ENCODE measurements at places on chromosomes 5 and 9.

GRCh38 chr5:12896086-12896485, 991.8 kb upstream of the CTNND2 start:
- no peak for DNase-seq
- H3K27me3 ChIP-seq, result no peaks in the 10 kb centered on the region
- no peaks in the 10 kb centered on the region for H3K4me1 ChIP-seq
- H3K36me3 ChIP-seq, result no peaks in the 10 kb centered on the region

- H3K36me3 ChIP-seq, result no peaks in the 10 kb centered on the region
- DNase-seq, result no peak
- no peak overlapping the region for H3K27ac ChIP-seq
Measured at GRCh38 chr9:81631218-81631745, 58.1 kb downstream of the TLE1 start.

GRCh38 chr5:132493241-132493640, 2.7 kb upstream of the IRF1 start:
- no peaks in the 10 kb centered on the region for H3K27me3 ChIP-seq
- no peaks in the 10 kb centered on the region for H3K36me3 ChIP-seq
- H3K4me1 ChIP-seq, result peaks cover 40% of the 10 kb centered on the region

- no peak overlapping the region for H3K27ac ChIP-seq
- no peaks in the 10 kb centered on the region for H3K4me1 ChIP-seq
- no peaks in the 10 kb centered on the region for H3K36me3 ChIP-seq
- H3K4me3 ChIP-seq, result no peak overlapping the region
- DNase-seq, result no peak
- H3K27me3 ChIP-seq, result no peaks in the 10 kb centered on the region
Measured at GRCh38 chr5:100546001-100546400, 10.8 kb downstream of the FAM174A start.

GRCh38 chr5:94575196-94575595, 43.2 kb downstream of the KIAA0825 start:
- H3K27me3 ChIP-seq, result no peaks in the 10 kb centered on the region
- no peaks in the 10 kb centered on the region for H3K4me1 ChIP-seq
- DNase-seq, result no peak
- no peak overlapping the region for H3K4me3 ChIP-seq
- no peak overlapping the region for H3K27ac ChIP-seq

- no peak for DNase-seq
- H3K4me3 ChIP-seq, result no peak overlapping the region
- H3K4me1 ChIP-seq, result no peaks in the 10 kb centered on the region
- no peaks in the 10 kb centered on the region for H3K27me3 ChIP-seq
Measured at GRCh38 chr5:112205846-112206245, 213.2 kb downstream of the EPB41L4A start.

- H3K4me1 ChIP-seq, result no peaks in the 10 kb centered on the region
- H3K27ac ChIP-seq, result no peak overlapping the region
- no peak overlapping the region for H3K4me3 ChIP-seq
- no peak for DNase-seq
Measured at GRCh38 chr5:73295447-73295846, 122.5 kb downstream of the TMEM174 start.

DNA sequence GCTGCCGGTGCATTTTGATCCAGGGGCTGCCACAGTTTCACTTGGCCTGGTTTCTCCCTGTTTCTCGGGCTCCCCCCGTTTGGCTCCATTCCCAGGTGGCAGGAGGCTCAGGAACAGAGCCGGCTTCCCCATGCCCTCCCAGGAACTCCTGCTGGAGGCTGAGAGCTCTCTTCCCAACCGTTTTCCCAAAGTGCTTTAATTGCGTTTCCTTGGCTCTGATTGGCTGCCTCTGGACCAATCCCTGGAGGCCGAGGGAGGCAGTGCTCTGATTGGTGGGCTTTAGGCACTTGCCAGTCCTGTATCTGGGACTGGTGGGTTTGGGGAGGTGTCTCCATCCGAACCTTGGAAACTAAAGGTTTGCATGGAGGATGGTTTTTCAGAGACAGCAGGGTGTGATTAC, 4.9 kb downstream of the TSPAN17 start:
- peaks cover 10% of the 10 kb centered on the region for H3K4me1 ChIP-seq
- H3K27me3 ChIP-seq, result no peaks in the 10 kb centered on the region
- no peak overlapping the region for H3K4me3 ChIP-seq
- H3K36me3 ChIP-seq, result peaks cover 21% of the 10 kb centered on the region
- no peak for DNase-seq

Measured in ascending aorta (tissue), 2 donors.